ENCODE measurements at places on chromosomes 16 and 17.
A peak's percentile ranks its signal among the peaks of the same experiment; 100 is the strongest.

GRCh38 chr16:50812046-50812445, 70.2 kb downstream of the CYLD start:
- DNase-seq = no peak

DNA sequence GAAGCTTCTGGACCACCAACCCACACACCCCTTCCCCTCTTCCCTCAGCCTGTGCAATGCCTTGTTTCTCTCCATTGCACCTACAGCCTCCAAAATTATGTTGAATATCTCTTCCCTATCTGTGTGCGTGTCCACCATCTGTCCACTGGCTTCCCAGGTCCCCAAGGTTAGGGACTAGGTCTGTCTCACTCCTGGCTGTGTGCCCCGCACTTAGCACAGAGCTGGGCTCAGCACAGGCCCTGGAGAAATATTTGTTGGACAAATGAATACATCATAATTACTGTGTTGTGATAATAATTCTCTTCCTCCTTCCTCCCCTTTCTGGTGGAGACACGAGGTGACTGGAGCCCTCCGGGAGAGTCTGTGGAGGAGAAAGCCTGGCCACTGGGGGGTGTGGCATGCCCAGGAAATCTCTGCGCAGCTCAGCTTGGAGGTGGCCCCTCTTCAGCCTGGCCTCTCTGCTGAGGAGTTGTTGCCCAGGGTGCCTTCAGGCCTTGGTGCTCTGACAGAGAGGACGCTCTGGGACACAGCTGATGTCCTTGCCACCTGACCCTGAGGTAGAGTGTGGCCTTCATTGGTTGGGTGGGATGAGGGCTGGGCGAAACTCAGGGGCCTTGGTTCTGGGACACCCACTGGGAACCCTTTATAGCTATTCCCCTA, 3.3 kb upstream of the BRD7 start:
- DNase-seq = no peak

GRCh38 chr17:7912927-7913524, 3.1 kb downstream of the RNF227 start:
- DNase-seq = peak; percentile 15

- no peak for DNase-seq
Measured at GRCh38 chr16:56388209-56388608, 37.1 kb downstream of the AMFR start.

- DNase-seq = no peak
Measured at GRCh38 chr16:80369138-80369958, 171.4 kb upstream of the DYNLRB2 start.

- peak; percentile 78 for DNase-seq
Measured at GRCh38 chr17:32876417-32877163, at the start of gene MYO1D. TSS of gene MYO1D (minus strand) at chr17:32877124. CDS start at chr17:32876872, 252 bp downstream.

GRCh38 chr16:11208916-11209665, 46.9 kb downstream of the SOCS1 start:
- no peak for DNase-seq

- no peak for DNase-seq
Measured at GRCh38 chr17:2106308-2106955, 51.5 kb downstream of the HIC1 start.

DNA sequence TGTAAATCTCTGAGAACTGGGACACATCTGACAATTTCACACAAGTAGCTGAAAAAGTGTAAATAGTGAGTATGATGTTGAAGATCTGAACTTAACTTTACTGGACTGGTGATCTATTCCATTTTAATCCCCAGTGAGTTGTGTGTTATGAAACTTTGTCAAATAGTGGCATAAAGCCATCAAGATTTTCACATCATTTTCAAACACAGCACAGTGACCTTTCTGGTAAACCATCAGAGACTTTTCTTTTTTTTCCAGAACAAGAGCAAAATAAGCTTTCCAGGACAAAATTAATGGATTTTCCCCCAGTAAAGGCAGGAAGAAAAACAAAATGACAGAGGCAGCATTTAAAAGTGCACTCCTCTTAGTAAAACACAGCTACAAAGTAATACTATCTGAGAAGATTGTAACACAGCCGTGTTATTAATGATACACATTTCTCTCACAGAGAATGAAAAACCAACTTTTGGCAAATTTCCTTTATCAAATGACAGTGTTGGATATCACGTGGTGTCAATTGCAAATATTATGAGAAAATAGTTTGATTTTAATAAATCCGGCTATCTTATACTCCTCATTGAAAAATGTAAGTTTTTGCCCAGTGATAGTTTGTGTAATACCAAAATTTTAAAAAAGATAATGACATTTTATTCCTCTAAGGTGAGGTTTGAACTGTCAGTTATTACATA, 16.8 kb upstream of the COL1A1 start:
- DNase-seq = no peak

- DNase-seq = peak; percentile 85
Measured at GRCh38 chr17:77331301-77331864, 190.6 kb downstream of the SEC14L1 start.

GRCh38 chr16:70561623-70562022, 38.0 kb downstream of the SF3B3 start:
- DNase-seq = no peak

DNA sequence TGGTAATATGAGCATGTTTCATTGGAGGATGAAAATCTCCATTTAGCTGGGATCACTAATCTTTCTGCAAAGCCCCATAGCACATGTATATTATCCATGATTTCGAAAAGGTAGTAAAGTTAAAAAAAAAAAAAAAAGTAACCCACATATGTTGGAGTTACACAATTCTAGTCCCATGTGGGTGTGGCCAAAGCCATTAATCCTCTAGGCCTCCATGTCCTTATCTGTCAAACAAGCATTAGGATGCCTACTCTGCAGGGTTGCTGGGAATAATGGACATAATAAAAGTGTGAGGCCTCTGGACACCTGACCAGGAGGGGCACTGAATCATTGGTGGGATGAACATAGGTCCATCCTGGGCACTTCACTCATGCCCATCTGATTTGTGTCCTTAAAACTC, 29.2 kb upstream of the VAT1L start:
- no peak for DNase-seq

DNA sequence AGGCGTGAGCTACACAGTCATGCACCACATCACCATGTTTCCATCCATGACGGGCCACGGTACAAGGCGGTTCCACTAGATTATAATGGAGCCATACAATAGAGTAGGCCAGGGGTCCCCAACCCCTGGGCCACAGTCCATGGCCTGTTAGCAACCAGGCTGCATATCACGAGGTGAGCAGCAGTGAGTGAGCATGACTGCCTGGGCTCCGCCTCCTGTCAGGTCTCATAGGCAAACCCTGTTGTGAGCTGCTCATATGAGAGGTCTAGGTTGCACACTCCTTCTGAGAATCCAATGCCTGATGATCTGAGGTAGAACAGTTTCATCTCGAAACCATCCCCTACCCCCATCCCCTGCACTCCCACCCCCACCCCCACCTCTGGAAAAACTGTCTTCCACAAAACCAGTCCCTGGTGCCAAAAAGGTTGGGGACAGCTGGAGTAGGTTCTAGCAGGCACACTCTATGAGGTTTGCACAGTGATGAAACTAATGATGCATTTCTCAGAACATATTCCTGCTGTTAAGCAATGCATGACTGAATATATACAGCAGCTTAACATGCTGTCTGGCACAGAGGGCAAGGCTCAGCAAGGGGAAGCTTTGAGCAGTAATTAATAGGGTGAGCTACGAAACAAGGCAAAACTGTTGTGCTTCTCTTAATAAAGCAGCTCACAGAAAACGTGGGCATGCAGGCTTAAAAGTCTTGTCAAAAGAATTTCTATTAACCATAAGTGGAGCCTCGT, 108.0 kb downstream of the VPS53 start:
- DNase-seq = no peak

Data from NCI-H774 (cell line).